ENCODE measurements at places on chromosomes 5 and 9.

DNA sequence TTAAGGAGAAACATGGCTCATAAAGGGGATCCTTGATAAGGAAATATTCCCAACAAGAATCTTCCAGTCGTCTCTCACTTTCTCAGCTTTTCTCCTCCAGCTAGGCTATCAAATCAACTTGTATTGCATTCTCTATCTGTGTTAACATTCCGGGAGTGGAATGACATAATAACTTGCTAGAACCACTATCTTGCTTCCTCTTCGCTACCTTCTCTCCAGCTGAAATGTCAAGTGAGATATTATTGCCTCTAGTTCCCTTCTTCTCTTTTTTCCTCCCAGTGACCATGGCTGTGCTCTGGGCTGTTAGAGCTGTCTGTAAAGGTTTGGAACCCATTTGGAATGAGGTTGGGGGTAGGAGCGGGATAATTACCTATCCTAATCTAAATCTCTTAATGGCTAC is 1329.5 kb upstream of the WWC1 start:
- no peak for DNase-seq

DNA sequence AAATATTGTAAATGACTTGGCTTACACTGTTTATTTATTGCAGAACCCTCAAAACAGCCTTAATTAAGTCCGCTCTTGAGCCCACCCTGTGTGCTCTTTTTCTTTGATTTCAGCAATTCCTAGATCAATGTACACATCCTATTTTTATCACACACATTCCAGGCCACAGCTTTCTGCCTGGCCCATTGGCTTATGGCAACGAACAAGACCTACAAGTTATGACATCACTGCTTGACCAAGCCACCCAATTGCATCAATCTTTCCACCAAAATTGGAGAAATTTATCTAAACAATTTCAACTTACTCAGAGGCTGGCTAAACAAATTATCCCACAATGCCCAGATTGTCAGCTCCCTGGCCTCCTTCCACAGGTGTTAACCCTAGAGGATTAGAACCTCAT is 158.4 kb downstream of the CPLANE1 start:
- DNase-seq = no peak

GRCh38 chr5:16544607-16545374 is 72.0 kb downstream of the RETREG1 start:
- no peak for DNase-seq

- peak; percentile 72 for DNase-seq
These were observed 523 bp downstream of the MAML1 start for GRCh38 chr5:179732918-179733771.

GRCh38 chr5:80576383-80576782 is 6.3 kb upstream of the ANKRD34B start:
- no peak for DNase-seq

- DNase-seq = no peak
These were observed 146.3 kb downstream of the SNX18 start for GRCh38 chr5:54663866-54664265.

DNA sequence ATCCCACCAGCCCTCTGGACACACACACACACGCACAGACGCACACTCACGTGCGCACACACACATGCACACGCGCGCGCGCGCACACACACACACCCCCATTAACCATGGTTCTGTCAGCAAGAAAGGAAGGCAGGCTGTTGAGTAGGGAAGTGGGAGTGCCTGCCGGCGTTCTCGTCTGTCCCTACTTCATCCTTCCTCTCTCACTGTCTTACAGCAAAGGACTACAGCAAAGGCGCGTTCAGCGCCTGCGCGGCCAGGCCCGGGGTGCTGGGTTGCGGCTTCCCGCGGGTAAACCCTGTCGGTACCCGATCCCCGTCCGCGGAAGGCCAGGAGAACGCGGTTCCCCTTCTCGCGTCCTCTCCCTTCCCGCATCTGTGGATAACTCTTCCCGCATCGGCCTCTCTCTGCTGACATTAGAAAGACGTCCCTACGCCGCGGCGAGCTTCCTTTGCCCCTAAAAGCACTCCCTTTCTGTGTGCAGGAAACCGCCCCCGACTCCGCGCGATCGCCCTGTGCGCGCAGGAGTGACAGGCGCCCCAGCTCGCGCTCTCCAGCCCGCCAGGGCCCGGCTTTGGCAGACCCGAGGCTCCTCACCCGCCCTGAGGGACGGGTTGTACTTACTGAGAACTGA is 219.2 kb downstream of the AGTPBP1 start:
- peak; percentile 77 for DNase-seq

DNA sequence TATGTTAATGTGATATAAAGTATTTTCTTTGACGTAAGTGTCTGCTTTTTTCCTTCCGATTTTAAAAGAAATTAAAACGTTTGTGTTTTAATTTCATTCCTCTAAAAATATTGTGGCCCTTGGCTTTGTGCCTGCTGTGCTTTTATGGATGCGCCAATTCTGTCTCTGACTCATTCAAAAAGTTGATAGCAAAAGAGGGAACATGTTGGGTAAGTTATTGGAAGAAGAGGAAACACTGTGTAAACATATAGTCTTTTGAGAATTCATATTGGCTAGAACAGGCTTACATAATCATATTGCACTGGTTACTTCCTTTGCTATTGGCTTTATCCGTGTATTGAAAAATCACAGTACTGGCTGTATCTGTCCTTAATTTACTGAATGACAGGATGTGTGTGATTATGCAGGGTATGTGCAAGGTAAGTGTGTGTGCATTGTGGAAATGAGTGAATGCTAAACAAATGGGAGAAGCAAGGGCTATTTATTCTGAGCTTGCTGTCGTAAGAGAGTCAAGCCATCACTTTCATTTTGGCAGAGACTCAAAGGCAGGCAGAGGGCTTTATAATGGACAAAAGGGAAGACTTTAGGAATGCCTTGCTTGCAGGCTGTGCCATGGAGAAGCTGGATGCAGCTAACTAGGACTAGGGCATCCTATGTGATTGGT is 67.8 kb downstream of the SGCD start:
- no peak for DNase-seq

- DNase-seq = no peak
These were observed 17.8 kb downstream of the CDK7 start for GRCh38 chr5:69252437-69252836.

GRCh38 chr5:136039202-136039601 is 10.4 kb downstream of the TGFBI start:
- DNase-seq = no peak

DNA sequence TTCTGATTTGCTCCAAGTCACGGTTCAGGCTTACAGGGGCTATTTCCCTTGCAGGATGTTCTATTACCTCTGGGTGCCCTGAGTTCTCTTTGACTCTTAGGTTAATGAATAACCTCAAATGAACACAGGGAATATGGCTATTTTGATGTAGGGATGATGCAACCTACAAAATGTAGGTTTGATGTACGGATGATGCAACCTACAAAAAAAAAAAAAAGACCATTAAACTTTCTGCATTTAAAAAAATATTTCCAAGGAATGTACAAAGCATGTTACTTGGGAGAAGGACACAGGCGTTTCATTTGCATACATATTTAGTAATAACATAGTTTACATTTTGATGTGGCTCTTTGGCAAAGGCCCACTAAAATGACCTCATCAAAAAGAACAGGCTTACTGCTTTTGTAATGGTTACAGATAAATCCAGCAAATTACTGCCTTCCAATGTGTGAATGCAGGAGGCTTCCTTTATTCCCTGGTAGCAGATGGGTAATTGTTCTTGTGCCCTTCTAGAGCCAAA is 36.3 kb downstream of the ZNF474 start:
- no peak for DNase-seq

DNA sequence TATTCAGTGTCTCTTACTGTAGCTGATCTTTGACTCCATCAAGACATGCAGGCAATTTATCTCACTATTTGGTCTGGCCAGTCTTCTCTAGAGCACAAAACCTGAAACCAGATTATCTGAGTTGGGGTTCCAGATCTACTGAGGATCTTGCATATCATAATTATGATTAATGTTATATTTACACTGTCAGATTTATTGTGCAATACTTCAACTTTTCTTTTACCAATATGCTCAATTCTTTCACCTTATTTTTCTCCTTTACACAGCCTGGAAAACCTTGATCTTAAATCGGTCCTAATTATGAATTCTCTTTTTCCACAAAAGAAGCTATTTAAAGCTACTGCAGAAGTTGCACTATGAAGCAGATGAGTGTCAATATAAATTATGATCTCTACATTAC is 140.1 kb downstream of the ST8SIA4 start:
- no peak for DNase-seq

- no peak for DNase-seq
These were observed 90.8 kb downstream of the ARHGAP26 start for GRCh38 chr5:142861011-142861410.

DNA sequence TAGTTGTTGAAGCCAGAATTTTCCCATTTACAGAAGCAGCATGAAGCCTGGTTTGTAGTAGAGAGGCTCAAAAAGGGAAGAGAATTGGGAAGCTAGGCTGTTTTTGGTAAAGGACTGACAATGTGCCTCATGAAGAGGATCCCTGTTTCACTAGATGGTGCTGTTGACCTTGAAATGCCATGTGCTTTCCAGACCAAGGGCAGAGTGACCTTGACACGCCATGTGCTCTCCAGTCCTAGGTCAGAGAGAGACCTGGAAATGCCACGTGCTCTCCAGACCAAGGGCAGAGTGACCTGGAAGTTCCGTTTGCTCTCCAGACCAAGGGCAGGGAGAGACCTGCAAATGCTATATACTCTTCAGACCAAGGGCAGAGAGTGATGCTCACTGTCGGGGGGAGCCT is 32.0 kb downstream of the UNC13B start:
- no peak for DNase-seq

DNA sequence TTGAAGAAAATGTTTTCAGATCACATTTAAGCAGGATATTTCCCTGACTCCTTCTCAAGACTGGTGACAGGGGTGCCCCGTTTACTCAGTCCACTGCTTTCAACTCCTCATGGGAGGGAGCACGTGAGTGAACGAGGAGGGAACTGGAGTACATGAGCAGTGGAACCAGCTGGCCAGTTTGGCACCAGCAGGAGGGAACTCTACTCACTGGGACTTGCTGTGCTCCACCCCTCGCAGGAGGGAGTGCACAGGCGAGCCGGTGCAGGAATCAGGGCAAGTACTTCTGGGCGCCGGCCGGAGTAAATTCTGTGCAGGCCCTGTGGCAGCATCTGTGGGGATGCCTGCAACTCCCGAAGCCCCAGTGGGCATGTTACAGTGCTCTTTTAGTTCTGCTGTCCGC is 1941.1 kb upstream of the C9orf72 start:
- DNase-seq = no peak

- no peak for DNase-seq
These were observed 177.3 kb upstream of the FST start for GRCh38 chr5:53303105-53303504.

DNA sequence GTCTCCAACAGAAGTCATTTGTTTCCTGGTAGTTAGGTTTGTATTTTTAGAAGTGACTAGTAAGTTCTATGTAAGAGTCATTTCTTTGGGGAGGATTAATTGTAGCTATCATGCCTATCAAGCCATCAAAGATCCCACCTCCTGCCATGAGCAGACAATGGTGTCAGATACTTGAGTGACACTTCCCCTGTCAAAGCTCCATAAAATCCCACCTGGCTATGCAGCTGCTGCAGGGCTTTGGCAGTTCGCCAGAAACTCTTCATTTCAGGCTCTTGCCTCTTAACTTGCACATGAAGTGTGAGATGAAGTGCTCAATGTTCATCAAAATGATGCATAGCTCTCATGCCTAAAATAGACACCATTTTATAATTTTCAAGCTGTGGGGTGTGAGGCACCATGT is 312.1 kb downstream of the CDH12 start:
- DNase-seq = peak; percentile 63

- DNase-seq = no peak
These were observed 499.1 kb upstream of the MPDZ start for GRCh38 chr9:13778631-13779030.

- DNase-seq = no peak
These were observed 135.8 kb upstream of the GRHPR start for GRCh38 chr9:37286530-37287175.

- no peak for DNase-seq
These were observed 11.7 kb upstream of the TRIM14 start for GRCh38 chr9:98130576-98131228.

All from left forelimb (tissue), 1 donor.